ENCODE measurements at places on chromosomes 2 and 18.

- DNase-seq = no peak
These were observed 11.2 kb upstream of the B3GNT2 start for GRCh38 chr2:62184512-62185230.

GRCh38 chr18:66916834-66917233, 312.9 kb upstream of the CDH19 start:
- no peak for DNase-seq

- DNase-seq = no peak
These were observed 321.0 kb upstream of the HS6ST1 start for GRCh38 chr2:128639693-128640092.

GRCh38 chr2:18381386-18381785, 179.1 kb downstream of the RDH14 start:
- no peak for DNase-seq

GRCh38 chr18:2513616-2514015, 57.7 kb downstream of the METTL4 start:
- no peak for DNase-seq

DNA sequence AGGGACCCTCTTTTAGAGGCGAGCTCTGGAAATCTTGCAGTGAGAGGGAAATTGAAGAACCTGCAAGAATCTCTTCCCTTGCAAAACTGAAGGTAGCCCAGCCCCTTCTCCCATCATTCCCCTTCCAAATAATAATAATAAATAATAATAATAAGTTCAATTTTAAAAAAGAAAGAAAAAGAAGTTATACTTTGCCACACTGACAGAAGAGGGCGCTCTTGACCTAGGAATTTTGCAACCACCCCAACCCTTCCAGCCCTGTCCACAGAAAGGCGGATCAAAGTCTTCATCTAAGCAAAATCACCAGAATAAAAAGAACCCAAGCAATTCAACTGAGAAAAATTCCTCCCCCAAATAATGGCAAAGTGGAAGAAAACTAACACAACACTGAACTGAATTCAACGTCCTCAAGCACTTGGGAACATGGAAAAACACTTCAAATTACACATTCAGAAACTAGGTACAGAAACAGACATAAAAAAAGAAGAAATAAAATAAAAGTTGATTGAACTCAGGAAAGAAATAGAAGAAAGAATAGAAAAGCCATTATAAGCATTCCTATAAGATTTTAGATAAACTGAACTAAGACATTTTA, 98.9 kb upstream of the GLS start:
- DNase-seq = peak; percentile 34

DNA sequence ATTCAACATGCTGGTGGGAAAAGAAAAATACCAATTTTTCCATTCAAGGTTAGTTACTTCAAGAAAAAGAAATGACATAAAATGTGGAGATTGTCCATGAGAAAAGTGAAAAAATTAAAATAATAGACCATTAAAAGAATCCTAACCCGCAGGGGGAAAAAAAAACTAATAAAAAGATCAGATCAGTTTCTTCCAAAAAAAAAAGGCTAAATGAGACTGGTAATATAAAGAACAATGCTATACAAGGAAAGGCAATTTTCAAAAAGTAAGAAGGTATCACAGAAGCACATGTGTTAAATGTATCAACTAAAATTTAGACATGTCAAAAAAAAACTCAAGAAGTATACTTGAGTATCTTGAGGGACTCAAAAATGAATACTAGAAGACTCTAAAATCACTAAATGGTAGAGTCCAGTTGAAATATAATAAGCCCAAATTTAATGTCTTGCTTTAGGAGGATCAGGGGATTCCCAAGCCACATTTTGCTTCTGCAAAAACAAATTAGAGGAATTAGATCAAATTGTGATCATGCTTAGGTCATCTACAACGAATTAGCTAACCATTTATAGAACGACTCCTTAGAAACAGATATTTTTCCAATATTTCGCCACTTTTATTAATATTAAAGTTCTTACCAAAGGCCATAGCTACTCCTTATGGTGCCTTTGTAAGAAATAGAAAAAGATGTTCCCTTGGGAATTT, 35.8 kb upstream of the GLS start:
- no peak for DNase-seq

GRCh38 chr18:37499044-37499443, 66.6 kb downstream of the CELF4 start:
- DNase-seq = no peak

- DNase-seq = no peak
These were observed 374.8 kb downstream of the EPHA4 start for GRCh38 chr2:221197225-221197856.

DNA sequence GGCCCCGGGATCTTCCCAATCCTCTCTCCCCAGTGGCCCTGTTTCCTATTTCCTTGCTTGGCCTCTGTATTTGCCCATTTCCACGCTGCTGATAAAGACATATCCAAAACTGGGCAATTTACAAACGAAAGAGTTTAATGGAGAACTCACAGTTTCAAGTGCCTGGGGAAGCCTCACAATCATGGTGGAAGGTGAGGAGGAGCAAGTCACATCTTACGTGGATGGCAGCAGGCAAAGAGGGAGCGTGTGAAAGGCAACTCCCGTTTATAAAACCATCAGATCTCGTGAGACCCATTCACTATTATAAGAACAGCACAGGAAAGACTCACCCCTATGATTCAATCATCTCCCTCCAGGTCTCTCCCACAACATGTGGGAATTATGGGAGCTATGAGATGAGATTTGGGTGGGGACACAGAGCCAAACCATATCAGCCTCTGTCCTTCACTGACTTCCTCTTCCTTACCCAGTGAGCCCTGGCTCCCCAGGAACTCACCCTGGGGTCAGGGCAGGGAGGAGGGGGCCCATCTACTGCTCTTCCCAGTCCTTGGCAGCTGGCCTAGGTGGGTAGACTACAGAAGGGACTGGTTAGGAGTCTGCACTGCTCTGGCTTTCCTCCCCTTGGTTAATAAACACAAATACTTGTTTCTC, 105.8 kb upstream of the MYCN start:
- DNase-seq = no peak

- DNase-seq = no peak
These were observed 57.5 kb upstream of the MFF start for GRCh38 chr2:227267410-227268115.

- no peak for DNase-seq
These were observed 22.2 kb downstream of the ATAD2B start for GRCh38 chr2:23904692-23905091.

GRCh38 chr2:229179628-229180027, 91.5 kb downstream of the PID1 start:
- no peak for DNase-seq

- DNase-seq = no peak
These were observed 6.2 kb upstream of the ARMC9 start for GRCh38 chr2:231191896-231192872.

GRCh38 chr2:177015356-177015923, 197.2 kb upstream of the HNRNPA3 start:
- DNase-seq = no peak

DNA sequence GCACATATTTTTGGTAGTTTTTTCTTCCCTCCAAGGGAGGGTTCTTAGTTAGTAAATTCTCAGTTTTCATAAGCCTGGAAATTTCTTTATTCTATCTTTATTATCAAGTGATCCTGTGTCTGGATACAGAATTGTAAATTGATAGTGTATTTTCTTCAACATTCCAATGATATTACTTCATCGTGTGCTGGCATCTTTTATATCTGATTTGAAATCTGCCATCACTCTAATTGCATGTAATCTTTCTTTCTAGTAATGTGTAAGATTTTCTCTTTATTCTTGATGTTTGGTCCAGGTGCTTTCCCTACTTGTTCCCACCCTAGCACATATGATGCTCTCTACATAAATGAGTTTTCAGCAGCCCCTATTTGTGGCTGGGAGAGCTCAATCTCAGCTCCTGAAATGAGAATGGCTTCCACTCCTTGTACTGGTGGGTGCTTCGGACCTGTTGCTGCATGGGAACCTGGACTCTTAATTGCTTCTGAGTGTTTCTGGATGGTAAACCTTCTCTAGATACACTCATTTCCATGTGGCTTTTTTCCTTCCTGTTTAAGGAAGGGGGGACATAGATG, 102.7 kb downstream of the SMIM21 start:
- no peak for DNase-seq

- no peak for DNase-seq
These were observed 17.5 kb upstream of the LONRF2 start for GRCh38 chr2:100339823-100340222.

- DNase-seq = peak; percentile 72
These were observed 14.6 kb downstream of the ITGB1BP1 start for GRCh38 chr2:9408641-9409151.

DNA sequence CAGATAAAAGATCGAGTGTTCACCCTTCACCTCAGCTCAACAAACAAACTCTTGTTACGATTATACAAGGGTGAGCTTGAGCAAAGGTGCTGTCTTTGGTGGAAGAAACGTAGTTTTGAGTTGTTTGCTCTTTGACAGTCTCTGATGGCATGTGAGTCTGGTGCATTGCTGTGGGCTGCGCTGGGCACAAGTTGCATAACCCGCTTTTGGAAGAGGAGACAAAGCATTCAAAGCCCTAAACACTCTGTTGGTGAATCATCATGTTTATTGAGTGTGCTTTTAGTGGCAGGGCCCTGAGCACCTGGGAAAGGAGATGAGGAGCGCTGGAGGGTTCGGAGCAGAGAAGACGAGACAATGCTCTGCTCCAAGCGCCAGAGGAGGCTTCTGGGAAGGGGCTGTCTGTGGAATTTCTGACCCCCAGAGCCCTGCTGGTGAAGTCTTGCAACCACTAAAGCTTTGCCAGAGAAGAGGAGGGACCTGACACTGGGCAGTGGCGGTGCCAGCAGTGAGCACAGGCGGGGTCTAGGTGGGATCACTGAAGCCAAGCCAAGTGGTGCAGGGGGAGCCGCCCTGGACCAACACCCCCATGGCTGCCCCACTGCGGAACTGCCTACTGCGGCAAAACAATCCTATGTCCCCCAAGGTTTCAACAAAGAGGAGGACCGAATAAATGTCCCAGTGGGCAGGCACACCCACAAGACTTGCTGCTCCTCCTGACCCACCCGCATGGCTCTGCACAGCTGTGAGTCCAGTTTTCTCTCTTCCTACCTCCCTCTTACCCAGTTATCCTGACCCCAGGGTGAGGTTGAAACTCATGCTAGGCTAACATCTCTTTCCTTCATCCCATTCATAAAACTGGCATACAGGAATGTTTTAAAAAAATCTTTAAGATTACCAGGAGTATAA, 64.0 kb downstream of the TNFRSF11A start:
- DNase-seq = no peak

GRCh38 chr18:12552879-12553242, 105.0 kb downstream of the SPIRE1 start:
- DNase-seq = no peak

- no peak for DNase-seq
These were observed 20.2 kb upstream of the EMILIN2 start for GRCh38 chr18:2826581-2826980.

- no peak for DNase-seq
These were observed 69.3 kb upstream of the SLC16A14 start for GRCh38 chr2:230137902-230138539.

DNA sequence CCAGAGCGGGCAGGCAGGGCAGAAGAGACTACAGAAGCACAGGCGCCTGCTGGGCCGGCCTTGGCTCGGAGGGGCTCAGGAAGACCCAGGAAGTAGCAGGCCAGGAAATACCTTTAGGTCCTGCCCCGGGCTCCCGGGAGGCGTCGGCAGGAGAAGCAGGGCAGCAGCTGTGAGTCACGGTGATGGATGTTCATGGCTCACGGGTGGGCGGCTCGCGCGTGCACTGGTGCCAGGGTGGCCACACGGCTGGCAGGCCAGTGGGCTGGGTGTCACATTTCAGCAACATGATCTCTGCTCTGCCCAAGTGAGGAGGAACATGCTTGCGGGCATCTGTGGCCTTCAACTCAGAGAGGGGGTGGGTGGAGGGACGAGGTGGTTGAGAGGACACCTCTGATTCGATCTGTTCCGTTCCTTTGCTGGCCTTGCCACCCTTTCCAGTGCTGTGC, 139.3 kb downstream of the KLHL29 start:
- no peak for DNase-seq

DNA sequence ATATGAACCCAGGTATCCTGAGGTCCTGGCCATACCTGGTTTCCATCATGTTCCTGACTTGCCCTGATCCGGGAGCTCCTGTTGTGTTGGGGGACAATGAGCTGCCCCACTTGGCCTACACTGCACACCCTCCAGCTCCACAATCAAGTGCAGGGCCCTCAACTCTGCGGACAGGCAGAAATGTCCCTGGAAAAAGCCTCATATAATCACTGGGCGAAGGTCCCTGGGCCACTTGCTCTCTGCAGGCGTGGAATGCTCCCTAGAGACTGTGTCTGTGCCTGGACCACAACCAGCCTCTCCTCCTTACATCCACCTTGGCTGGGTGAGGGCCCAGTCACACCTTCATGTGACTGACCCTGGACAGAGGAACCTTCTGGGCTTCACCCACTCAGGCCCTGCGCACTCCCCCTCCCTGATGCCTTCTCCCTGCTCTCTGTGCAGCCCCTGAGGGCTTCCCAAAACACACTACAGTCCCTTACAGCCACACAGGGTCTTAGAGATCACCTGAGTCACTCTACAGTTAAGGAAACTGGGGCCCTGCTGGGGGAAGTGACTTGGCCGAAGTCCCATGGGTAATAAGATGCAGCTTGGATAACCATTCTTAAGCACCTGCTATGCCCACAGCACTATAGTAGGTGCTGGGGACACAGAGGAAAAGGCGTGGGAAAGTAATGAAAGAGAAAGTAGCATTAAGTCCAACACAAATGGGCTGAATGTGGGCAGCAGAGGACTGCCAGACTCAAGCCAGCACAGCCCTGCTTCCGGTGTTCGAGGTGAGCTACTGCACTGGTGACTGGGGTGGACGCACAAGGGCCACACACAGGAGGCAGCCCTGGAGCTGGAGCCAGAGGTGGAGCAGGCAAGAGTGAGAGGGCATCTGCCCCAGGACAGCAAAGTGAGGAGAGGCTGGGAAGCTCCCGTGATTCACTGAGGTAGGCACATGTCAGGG, 9.8 kb downstream of the BOLA3 start:
- DNase-seq = no peak

DNA sequence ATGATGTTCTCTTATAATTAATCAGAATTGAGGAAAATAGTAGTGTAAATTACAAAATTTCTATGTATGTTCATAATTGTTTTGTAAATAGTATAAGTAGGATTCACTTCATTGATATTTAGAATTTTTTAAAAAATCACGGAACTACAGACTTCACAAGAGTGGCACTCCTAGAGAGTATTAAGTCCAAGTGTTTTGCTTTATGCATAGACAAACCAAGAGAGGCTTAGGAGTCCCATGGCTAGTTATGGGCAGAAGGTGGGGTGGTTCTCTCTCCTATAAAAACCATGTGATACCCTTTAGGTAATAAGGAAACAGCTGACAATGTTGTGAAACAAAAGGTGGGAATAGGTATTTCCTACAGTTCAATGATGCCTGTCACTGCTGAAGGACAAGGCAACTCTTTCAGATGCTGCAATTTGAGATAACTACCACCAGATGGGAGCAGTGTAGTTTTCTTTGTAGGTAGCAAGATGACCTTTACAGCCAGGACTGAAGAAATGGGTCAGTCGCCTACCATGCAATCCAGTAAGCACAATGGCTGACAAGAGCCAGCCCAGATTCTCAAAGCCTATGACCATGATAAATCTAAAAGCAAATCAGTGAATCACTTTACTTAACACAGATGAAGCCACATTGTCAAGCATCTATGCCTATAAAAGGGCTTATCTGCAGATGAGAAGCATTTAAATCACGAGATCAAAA, 83.9 kb downstream of the AAK1 start:
- no peak for DNase-seq
